Dermis microvascular lymphatic vessel endothelial cell (primary cell): ENCODE measurements at places on chromosomes 3 and 15. TPM values are rescaled to one million over a fixed set of nuclear protein-coding genes. Genes with fewer than 3 reads are reported as not detected.

SLC12A1 gene
- total RNA-seq, result not detected in 2 replicates

CPN2 gene
- not detected in 2 replicates for total RNA-seq

GP5 gene
- 0.13 TPM in 2 replicates for total RNA-seq

EAF2 gene
- 0.51 TPM in 2 replicates for total RNA-seq

SST gene
- not detected in 2 replicates for total RNA-seq

C3orf70 gene
- total RNA-seq, result 3.5 and 4.2 TPM in 2 replicates

MCTP2 gene
- total RNA-seq, result 6.8 and 7.0 TPM in 2 replicates

DNA sequence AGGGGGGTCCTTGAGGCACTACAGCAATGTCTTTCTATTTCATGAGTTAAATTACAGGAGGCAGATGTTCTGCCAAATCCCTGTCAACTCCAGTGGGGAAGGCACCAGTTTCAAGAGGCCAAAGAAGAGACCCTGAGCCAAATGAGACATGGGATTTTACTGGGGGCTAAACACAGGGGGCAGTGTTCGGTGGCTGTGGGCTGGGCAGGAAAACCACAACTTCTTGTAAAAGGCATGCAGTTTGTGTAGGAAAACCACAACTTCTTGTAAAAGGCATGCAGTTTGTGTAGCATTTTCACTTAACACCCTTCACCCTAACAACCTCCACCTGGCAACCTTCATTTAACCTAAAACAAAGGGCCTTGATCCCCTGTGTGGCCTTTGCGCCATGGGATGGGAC is 61.0 kb downstream of the POLR2M start:
- no peak for DNase-seq

DNA sequence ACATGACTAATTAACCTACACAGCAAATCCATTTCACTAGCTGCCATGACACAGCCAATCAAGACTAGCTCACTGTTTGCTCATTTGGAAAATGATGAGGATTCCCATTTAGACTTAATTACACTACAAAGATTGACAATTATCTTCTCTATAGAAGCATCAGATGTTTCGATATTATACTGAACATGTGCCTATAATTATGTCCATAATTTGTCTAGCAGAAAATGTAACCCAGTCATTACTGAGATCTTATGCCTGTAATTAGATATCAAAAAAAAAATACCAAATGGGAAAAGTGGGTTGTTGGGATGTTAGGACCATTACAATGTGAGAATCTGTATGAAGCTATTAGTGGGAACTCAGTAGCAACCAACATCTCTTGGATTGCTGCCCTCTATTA is 344.2 kb upstream of the MCTP2 start:
- DNase-seq, result no peak

DNA sequence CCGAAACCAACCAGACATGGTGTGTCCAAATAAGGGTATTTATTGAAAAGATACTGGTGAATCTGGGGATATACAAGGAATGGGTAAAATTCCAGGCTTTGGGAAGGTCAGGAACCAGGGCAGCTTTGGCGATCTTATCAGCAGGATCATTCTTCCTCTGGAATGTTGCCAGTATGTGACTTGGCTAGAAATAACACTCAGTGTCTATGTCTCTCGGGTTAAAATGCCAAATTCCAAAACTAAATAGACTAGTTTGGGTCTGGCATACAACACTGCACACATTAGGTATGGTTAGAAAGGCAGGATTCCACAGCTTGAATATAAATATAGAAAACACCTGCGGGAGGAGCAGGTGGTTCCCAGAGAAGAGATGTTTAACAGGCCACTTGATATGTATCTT is 220.2 kb upstream of the CD96 start:
- peak; percentile 20 for DNase-seq

DNA sequence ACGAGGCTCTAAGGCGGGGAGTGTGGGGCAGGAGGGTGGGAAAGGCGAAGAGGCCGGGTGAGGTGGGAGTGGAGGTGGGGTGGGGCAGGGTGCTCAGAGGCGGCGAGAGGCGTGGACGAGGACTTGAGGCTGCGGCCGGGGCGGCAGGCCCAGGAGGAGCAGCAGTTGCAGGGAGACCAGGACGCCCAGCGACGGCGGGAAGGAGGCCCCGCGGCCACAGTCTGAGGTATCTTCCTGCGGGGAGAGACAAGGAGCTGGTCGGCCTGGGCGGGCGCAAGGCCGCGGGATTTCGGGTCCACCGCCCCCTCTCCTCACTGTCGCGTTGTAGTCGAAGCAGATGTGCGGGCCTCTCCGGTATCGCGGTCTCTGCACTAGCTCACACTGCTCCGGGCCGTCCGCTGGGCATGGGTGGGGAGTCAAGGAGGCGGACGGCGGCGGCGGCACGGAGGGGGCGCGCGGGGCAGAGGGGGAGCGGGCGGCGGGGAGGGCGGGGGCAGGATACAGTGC is 5.3 kb upstream of the TMEM115 start:
- no peak for DNase-seq

GRCh38 chr3:104856741-104857140 is 510.0 kb upstream of the ALCAM start:
- no peak for DNase-seq

- no peak for DNase-seq
These were observed 262.5 kb upstream of the LRTM1 start for GRCh38 chr3:55190331-55190730.

DNA sequence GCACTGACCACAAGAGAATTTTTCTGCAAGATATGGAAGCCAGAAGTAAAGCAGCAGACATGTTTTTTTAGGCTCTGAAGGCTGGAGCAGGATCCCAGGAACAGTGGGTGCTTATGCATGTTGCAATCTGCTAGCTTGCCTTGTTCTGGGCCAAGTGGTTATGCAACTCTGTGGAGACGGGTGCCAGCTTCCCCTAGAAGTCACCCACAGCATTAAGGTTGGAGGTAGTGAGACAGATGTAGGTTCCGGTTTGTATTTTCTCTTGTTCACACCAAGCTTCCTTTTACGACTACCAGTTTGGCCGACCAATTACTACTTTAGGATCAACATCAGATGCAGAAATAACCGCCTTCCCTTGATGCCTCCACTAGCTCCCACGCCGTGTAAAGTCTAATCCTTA is 11.1 kb downstream of the DPH3 start:
- DNase-seq, result no peak

DNA sequence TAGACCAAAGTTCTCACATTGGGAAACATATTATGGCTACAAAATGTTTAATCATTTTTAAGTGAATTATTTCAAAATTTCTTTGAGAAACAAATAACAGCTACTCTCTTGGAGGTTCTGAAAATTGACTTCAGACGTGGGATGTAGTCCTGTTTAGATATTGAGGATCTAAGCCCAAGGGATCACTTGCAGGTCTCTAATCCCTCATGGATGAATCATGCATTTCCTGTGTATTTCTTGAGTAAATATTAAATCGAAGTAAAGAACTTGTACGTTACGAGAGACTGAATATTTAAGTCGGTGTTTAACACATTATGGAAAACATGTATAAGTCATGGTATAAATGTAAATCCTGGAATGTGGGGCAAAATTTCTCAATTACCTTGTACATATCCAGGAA is 119.8 kb downstream of the EPHA3 start:
- DNase-seq, result no peak

GRCh38 chr3:81726735-81727134 is 34.7 kb downstream of the GBE1 start:
- peak; percentile 68 for DNase-seq

- DNase-seq, result no peak
These were observed 14.8 kb downstream of the ZIC1 start for GRCh38 chr3:147423798-147424580.

GRCh38 chr3:79184251-79184650 is 583.5 kb downstream of the ROBO1 start:
- no peak for DNase-seq

DNA sequence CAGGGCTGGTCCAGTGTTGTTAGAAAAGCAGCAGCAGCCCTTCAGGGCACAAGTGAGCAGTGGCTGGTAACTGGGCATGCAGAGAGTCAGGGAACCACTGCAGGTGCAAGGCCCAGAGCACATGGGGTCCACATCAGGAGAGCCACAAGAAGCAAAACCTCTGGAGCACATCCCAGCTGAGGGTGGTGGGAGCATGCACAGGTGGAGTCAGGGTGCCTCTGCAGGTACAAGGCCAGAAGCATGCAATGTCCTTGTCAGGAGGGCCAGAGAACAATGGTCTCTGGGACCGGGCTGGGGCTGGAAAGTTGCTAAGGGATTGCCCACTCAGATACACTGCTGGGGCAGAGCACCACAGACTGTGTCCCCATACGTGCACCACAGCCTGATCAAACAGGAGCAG is 226.1 kb upstream of the UBE2E2 start:
- DNase-seq, result no peak

- no peak for DNase-seq
These were observed 133.3 kb downstream of the CMSS1 start for GRCh38 chr3:99950921-99951320.

DNA sequence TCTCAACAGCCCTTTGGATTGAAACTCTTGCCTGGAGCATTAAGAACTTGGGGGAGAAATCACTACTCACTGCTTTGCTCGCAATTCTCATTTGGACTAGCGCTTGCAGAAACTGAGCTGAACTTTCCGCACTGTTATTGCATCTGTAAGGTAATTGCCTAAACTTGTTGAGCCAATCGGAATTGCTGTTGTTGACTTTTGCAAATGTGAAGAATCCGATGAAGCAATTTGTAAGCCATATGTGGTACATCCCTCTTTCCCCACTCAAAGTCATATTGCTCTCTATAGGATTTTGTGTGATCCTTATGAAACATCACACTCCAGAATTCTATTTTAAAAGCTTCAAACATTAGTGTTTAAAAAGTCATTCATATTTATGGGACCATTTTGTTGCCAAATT is 191.7 kb upstream of the GBE1 start:
- no peak for DNase-seq

- DNase-seq, result no peak
These were observed 27.0 kb downstream of the NSMCE3 start for GRCh38 chr15:29242456-29243242.

DNA sequence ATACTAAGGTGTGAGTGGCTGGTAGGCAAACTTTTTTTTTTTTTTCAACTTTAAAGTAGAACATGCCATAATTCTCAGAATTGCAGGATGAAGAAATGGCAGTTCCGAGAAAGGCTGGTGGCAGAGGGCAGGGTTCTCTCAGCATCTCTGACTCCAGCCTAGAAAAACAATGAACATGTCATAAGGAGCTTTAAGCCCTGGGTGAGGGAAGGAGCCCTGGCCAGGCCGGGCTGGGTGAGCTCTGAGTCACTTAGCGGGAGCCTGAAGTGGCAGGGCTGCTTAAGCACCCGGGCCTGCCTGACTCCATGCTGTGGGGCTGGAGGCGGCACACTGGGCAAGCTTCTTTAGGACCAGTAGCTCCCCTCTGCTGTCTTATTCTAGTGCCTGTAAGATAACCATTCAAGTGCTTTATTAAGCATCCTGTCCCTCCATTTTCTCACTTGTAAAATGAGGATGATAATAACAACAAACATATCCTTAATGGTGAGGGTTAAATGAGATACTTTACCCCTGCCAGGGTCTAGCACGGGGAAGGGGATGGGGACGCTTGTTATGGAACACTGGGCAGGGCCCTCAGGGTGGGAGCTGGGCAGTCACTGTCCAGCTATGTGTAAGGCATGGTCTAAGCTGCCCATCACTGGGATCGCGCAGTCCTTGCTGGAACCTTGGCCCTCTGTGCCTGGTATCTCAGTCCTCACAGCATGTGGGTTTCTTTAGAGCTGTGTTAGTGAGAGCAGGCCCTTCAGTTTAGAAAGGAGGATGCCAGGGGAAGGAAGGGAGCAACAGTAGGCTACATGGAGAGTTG is 18.4 kb downstream of the SMAD6 start:
- DNase-seq, result peak; percentile 50

DNA sequence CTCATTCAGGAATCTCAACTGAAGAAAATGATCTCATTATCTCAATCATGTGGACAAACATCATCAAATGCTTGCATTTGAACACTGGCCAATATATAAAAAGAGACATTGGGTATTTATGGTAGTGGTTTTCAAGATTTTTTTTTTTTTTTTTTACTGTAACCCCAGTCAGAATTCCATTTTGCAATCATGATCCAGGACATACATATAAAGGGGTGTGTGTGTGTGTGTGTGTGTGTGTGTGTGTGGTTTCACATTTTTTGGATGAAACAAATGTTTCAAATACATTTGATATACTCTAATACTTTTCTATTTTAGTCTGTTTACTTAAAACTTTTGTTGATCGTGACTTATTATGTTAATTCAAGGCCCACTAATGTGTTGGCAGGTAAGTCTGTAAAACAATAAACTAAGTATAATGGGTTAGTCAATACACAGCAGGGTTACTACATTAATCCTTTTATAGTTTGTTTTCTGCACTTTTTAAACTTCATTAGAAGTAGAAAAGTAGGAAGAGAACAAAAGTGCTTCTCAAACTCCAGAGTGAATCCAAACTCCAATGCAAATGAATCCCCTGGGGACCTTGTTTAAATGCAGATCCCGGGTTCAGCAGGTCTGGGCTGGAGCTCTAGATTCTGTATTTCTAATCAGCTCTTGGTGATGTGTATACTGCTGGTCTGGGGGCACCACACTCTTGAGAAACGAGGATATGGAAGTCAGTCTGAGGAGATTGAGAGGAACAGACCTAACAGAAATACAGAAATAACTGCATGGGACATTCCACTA is 17.6 kb downstream of the THRB start:
- DNase-seq, result no peak

DNA sequence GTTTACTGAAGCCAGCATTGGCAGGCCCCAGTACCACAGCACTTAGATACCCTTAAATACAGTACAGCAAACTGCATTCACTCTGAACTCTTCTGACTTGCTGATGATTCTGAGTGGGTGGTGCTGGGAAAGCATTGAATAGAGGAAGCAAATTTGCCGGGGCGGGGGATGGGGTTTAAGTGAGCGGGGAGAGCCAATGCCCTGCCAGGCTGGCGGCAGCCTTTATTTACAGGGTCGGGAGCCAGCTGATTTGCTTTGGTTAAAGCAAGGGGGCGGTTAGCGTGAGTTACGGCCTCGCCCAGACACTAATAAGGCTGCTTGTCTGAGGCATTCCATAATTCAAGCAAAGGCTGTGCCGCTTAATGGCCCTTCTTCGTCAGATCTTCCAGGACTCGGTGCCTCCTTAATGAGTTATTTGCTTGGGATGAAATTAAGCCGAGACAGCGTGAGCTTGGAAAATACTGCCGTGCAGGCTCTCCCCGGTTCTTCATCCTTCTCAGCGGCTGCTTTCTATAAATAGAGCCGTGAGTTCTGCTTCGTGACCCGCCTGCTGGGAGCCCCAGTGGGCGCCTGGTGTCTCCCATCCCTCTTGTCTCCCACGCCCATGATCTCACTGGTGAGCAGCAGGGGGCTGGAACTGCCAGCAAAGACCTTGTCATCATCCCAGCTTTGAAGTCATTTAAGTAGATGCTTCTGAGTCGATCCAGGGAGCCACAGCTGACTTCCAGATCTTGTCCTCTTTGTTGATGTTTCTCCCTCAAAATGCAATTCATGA is 25.8 kb downstream of the SPSB4 start:
- DNase-seq, result no peak

- DNase-seq, result no peak
These were observed 21.1 kb upstream of the MAP3K13 start for GRCh38 chr3:185341616-185342458.

- DNase-seq, result no peak
These were observed 208.4 kb upstream of the TRIM42 start for GRCh38 chr3:140469491-140469890.

GRCh38 chr15:62793752-62794144 is 248.8 kb upstream of the TPM1 start:
- no peak for DNase-seq
